Left forelimb (tissue), 1 donor: ENCODE measurements at places on chromosomes 6 and 20.
A peak's percentile ranks its signal among the peaks of the same experiment; 100 is the strongest.

- no peak for DNase-seq
These were observed 92.6 kb downstream of the RNGTT start for GRCh38 chr6:88870717-88871330.

DNA sequence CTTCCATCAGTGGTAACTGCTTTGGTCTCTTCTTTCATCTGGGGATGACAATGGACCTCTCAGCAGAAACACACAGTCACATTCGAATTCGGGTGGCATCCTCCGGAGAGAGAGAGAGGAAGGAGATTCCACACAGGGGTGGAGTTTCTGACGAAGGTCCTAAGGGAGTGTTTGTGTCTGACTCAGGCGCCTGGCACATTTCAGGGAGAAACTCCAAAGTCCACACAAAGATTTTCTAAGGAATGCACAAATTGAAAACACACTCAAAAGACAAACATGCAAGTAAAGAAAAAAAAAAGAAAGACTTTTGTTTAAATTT is 6.1 kb downstream of the EDN1 start:
- no peak for DNase-seq

- DNase-seq = no peak
These were observed 152.7 kb upstream of the SLC22A16 start for GRCh38 chr6:110629153-110629552.

DNA sequence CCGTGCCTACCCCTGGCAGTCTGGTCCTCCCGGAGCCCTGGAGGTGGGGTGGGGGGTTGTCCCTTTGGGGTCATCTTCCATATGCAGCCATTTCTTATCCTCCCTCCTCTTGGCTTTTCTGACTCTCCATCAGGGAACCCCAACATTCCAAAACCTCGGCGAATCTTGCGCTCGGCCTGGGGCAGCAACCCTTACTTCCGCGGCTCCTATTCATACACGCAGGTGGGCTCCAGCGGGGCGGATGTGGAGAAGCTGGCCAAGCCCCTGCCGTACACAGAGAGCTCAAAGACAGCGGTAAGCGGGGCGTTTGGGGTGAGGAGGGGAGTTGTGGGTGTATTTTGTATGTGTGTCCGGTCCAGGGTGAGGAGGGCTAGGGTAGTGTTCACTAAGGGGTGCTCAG is 168.0 kb upstream of the RNF24 start:
- DNase-seq = no peak

DNA sequence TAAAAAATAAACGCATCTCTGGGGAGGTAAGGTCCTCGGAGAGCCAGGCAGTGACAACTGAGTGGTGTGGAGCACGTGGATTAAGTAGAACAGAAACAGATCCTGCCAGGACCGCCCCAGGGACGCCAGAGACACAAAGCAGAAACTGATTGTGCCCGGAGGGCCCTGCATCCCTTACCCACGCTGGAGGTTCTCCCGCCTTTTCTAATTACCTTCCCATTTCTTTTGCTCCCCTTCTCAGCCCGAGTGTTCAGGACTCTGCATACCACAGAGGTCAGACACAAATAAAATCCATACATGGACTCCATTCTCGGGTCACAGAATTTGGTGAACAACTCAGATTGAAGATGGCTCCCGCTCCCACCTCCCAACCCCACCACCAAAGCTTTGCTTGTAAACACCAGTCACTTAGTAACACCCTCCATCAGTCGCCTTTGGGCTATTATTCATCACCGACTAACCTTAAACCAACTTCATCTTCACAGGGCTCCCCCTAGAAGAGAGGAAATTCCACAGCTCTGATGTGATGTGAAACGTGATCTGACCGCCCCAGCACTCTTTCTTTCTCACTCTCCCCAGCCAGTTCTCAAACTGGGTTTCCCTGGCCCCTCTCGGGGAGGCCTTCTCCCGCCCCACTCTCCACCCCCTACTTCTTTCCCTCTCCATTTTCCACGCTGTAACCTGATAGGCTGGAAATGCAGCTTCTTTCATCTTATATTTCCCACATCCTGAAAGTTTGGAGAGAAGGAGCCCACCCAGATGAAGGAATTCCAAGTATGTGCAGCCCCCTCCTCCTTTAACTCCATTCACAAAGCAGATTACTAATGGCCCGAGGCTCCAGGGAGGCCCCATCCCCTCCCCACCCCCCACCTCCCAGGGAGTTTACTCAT is 32.5 kb upstream of the PIM1 start:
- peak; percentile 76 for DNase-seq

GRCh38 chr6:30258204-30258603 is 45.0 kb upstream of the TRIM26 start:
- DNase-seq = no peak

DNA sequence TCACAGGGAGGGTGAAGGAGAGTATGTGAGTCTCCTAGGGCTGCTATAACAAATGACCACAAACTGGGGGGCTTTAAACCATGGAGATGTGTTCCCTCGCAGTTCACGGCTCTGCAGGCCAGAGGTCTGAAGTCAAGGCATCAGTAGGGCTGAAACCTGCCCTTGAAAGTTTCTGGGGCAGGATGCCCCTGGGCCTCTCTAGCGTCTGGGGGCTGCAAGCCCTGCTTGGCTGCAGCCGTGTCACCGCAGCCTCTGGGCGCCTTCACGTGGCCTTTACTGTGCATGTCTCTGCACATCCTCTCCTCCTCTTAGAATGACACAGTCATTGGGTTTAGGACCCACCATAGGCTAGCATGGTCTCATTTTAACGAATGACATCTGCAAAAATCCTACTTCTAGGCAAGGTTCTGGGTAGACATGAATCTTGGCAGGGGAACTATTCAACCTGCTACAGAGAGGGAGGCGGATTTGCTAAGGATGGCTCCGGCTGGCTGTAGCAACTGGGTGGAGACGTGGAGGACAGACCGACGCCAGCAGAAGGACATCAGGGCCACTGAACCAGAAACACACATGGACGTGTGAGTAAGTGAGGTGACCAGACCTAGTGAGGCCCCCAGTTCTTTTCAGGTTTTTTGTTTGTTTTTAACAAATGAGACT is 58.6 kb downstream of the PHACTR3 start:
- DNase-seq = peak; percentile 41

DNA sequence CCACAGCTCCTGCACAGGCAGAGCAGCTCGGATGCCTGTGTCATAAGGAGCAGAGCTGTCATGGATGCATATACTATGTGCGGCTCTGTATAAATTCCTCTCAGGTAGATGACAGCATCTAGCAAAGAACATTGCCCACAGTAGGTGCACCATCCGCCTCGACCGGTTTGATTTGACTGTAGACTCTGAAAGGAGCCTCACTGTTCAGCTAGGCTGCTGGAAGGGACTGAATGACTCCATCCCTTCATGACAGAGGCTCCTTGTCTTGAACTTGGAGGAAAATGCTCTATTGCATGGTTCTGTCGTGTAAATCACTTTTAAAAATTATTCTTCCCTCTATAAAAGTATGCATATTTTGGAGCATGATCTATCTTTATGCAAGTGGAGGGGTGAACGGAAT is 128.8 kb upstream of the QKI start:
- no peak for DNase-seq
